Putamen (tissue), 1 donor: ENCODE measurements at places on chromosomes 16 and 17.

DNA sequence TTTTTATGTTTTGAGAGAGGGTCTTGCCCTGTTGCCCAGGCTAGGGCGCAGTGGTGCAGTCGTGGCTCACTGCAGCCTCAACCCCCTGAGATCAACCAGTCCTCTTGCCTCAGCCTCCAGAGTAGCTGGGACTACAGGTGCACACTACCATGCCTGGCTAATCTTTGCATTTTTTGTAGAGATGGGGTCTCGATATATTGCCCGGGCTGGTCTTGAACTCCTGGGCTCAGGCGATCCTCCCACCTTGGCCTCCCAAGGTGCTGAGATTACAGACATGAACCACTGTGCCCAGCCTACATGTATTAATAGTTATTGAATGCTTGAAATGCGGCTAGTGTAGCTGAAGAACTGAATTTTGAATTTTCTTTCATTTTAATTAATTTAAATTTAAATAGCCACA lies 12.2 kb downstream of the C1QTNF1 start:
- no peak for DNase-seq

GRCh38 chr17:44473367-44473766 lies 29.8 kb downstream of the GPATCH8 start:
- DNase-seq = no peak

DNA sequence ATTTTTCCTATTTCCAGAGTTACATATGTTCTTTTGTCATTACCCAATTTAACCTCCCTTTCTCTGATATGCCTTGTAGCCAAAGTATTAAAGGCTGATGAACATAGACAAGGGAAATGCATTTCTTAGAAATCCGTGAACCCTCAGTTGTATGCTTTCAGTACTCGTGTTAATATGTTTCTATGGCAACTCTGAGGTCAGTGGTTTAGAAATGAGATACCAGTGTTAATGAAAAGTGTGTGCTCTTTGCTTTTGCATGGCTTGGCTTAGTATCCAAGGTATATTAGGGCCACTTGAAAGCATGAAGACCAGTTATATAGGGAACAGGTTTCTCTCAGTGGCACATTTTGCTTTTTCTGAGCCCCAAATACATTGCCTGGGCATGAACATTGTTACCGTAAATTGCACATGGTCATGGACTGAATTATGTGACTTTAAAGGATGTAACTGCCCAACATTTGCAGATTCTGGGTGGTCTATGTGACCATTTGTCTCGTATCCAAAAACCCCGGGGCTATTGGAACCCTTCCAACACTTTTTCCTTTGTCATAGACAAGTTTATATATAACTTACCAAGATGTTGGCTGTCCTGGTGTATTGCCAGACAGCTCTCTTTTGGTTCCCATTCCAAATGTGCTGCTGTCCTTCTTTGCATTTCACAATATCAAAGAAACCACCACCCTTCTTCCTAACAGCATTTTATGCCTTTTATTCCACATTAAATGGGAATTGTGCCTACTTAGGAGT lies 17.5 kb downstream of the ABHD15 start:
- DNase-seq = no peak

DNA sequence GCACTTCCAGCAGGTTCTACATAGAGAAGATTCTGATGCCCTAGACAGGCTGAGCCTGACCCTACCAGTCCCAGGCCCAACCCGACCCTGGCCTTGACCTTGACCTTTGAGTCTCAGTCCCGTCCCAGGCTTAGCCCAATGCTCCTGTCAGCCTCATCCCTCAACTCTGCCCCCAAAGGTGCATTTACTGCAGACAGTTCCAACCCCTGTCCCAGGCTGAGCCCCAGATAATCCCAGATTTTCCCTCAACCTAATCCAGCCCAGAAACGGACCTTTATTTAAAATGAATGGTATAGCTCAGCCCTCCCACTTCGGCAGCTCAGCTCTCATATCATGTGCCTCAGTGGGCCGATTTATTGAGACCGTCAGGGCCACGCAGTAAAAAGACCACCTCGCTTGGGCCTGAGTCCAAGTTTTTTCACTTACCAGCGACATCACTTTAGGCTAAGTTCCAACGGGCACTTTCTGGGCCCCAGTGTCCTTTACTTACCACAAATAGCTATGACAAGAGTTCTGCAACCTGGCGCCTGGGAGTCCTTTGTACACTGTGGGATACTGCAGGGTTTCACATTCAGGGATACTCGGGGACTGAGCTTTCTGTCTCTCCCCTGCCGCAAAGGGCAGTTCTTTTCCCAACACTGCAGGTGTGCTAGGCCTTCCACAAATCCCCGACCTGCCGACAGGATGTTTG lies 89.5 kb downstream of the WSCD1 start:
- DNase-seq = no peak

GRCh38 chr16:88368994-88369393 lies 13.8 kb upstream of the ZNF469 start:
- no peak for DNase-seq

DNA sequence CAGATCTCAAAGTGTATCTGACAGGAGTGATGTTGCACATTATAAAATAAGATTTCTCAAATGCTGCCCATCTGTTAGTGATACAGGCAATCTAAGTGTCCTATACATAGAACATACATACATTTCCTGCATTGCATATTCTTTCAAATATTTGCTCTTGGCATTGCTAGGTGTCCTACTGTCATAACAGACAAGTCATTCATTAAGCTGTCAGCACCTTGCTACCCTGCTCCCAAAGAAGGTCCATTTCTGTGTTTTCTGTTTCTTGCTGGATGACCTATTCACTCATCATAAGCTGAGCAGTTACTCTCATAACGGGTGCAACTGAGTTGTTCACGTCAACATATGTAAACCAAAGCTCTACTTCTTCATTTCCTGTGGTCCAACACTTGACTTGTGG lies 719.0 kb downstream of the KCNJ2 start:
- DNase-seq = no peak

DNA sequence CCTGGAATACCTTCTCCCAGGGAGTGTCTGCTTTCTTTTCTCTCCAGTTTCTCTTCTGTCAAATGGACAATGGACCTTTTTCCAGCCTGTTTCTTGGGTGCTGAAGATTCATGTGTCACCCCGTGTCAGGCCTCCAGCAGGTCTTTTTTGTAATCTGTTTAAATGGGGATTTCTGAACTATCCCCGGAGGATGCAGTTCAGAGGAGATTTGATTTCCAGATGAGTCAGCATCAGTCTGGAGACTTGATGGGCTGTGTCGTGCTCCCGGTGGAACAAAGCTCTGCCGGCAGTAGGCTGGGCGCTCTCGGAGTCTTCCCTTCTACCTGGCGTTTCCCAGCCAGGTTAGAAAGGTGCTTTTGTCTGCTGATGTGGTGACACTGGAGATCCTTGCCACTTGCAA lies 440.6 kb downstream of the HS3ST3B1 start:
- no peak for DNase-seq

DNA sequence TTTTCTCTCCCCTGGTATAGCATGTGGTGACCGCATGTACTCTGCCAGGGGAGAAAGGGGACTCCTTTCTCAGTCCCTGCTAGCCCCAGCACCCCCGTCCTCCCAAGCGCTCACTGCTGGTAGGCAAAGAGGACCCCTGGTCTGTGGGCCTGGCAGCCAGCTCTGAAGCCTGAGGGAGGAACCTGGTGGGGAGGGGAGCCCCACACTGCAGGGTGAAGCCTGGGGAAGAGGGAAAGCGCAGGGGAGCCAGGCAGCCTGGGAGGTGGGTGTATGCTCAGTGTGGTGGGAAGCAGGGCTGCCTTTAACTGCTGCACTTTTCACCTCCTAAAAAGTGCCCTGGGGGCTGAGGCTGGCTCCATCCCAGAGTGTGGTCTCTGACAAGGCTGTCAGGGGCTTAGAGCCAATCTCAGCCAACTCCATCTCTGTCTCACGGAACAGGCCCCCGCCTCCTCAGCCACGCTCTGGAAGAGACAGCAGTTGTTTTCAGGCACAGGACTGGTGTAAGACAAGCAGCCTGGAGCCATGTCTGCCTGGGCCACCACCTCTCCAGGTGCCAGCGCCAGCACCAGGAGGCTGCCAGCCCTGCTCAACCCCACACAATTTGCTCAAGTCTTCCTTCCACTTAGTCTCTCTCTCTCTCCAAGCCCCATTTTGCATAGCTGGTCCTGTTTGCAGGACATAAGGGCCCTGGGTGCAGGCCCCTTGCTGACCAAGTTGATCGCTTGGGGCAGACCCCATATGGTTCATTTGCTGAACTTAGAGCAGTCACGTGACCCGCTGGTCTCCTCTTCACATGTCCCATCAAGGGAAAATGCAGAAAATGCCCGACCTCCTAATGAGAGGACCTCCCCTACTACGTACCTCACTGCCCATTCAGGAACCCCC lies 14.7 kb upstream of the TBX2 start:
- no peak for DNase-seq

DNA sequence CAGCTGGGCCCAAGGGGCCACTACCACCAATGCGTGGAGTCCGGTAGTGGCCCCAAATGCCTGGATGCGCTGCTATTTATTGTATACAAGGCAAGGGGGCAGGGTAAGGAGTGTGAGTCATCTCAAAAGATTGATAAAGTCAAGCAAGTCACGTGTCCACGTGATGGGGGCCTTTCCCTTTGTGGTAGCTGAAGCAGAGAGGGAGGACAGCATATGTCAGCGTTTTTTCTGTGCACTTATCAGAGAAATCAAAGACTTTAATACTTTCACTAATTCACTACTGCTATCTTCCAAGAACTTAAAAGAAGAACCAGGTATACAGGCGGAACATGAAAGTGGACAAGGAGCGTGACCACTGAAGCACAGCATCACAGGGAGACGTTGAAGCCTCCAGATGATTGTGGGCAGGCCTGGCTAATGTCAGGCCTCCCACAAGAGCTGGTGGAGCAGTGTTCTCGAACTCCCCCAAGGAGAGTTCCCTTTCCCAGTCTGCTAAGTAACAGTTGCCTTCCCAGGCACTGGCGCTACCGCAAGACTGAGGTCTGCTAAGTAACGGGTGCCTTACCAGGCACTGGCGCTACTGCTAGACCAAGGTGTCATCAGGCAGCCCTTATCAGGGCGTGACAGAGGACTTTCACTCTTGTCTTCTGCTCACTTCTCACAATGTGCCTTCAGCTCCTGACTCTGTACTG lies 10.8 kb upstream of the ASB16 start:
- no peak for DNase-seq
